Stimulated activated CD8-positive, alpha-beta memory T cell treated with anti-CD3 and anti-CD28 coated beads, Interleukin-7, amount 100 ng/mL, for 1 hour (primary cell): ENCODE measurements at places on chromosomes 5 and 9.

GRCh38 chr5:14267991-14268708, 125.0 kb downstream of the TRIO start:
- no peak for DNase-seq

- no peak for DNase-seq
Measured at GRCh38 chr5:171475596-171475995, 56.1 kb downstream of the FGF18 start.

DNA sequence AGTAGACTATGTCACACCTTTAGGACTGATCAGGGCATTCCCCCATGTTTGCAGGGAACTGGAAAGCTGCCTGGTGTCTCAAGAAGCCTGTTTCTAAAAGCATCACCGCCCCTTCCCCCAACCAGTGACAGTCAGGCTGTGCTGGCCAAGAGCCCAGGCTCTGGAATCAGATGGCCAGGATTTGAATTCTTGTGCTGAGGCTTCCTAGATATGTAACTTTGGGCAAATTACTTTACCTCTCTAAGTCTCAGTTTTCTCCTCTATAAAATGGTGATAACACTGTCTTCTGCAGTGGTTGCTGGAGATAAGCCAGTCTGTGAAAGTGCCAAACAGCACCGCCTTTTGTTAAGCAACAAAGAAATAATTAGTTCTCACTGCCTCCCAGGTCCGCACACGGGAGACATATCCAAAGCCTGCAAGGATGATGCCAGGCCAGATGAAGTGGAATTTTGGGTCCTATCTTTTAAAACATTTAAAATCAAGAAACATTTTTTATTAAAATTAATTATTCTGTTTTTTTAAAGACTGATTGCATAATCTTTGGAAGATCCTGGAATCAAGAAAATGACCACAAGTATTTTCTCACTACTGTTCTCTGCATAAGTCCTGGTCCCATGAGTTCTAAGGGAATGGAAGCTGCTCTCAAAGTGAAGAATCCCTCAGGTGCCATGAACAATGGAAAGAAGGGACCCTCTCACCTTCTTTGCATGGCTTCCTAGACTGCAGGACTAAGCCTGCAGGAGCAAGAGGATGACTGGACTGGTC, 13.9 kb downstream of the SLC31A2 start:
- DNase-seq = no peak

- no peak for DNase-seq
Measured at GRCh38 chr5:158451993-158452672, 593.2 kb upstream of the CLINT1 start.

DNA sequence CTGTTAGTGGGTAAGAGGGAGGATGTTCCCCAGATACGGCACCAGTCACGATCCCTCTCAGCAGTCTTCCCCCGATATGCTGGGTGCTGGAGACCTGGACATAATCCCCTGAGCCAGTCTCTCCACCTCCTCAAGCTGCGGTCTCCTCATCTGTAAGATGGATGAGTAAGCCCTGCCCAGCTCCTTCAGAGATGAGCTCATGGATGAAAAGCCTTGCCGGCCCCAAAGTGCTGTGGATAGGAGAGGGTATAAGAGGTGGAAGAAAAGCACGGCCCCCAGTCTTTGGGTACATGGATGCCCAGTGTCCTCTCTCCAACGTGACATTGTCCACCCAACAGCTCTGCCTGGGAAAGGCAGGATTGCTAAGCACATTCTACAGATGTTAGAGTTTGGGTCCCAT, 4.5 kb downstream of the CAMK2A start:
- DNase-seq = no peak

- DNase-seq = no peak
Measured at GRCh38 chr5:149428032-149428431, 48.9 kb upstream of the IL17B start.

- no peak for DNase-seq
Measured at GRCh38 chr5:176750144-176750543, 60.2 kb upstream of the UNC5A start.

GRCh38 chr9:130321539-130321938, 56.0 kb downstream of the HMCN2 start:
- DNase-seq = no peak

- DNase-seq = no peak
Measured at GRCh38 chr5:25862276-25862675, 1176.1 kb downstream of the CDH9 start.

- DNase-seq = no peak
Measured at GRCh38 chr5:58076483-58077257, 383.2 kb downstream of the PLK2 start.

GRCh38 chr9:83479765-83480164, 58.4 kb downstream of the FRMD3 start:
- DNase-seq = no peak

- DNase-seq = peak; percentile 8
Measured at GRCh38 chr5:82793808-82794419, 283.3 kb downstream of the TMEM167A start.

- DNase-seq = no peak
Measured at GRCh38 chr9:16179566-16179965, 626.7 kb downstream of the CCDC171 start.

DNA sequence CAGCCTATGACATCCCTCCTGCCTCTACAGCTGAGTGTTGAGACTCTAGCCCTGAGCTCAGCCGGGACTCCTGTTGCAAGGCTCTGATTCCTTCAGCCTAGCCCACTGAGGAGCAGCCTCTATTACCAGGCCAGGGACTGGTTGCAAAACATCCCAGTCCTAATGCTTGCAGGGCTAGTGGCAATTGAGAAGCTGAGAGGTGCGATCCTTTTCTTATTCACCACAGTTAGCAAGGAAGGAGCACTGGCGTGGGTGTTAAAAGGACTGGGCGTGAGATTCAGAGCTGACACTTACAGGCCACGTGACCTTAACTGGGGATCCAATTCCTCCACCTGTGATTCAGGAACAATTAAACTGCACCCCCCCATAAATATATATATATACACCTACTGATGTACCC, 58.8 kb downstream of the GARNL3 start:
- no peak for DNase-seq

GRCh38 chr9:110752766-110753165, 84.2 kb downstream of the MUSK start:
- no peak for DNase-seq

- DNase-seq = no peak
Measured at GRCh38 chr5:154487541-154487940, 9.5 kb upstream of the HAND1 start.
